Activated T-cell treated with anti-CD3 and anti-CD28 coated beads, Interleukin-2, amount 50 U/mL, for 72 hours (primary cell): ENCODE measurements at places on chromosomes 3 and 15. TPM values are rescaled to one million over a fixed set of nuclear protein-coding genes. Genes with fewer than 3 reads are reported as not detected.

Gene ATP8B4
- 14.0 TPM for total RNA-seq

Gene ITIH4
- total RNA-seq = 21.8 TPM

DNA sequence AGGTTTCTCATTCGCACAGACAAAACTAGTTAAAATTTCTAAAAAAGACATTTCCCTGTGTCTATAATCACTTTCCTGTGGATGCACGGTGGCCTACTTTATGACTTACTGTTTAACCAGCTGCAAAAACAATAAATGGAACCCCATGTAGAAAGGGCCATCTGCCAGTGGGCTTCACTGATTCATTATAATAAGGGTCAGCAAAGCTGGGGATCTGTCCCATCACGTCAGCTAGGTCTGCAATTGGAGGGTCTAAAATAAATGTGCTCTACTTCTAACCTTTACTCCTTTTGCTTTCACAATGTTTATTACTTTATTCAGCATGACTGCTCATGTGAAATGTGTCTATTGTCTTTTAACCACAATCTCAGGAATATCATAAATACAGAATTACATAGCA lies 43.1 kb upstream of the NMD3 start:
- peaks cover 2% of the 10 kb centered on the region for H3K36me3 ChIP-seq
- peaks cover 17% of the 10 kb centered on the region for H3K27me3 ChIP-seq
- H3K4me1 ChIP-seq = no peaks in the 10 kb centered on the region

DNA sequence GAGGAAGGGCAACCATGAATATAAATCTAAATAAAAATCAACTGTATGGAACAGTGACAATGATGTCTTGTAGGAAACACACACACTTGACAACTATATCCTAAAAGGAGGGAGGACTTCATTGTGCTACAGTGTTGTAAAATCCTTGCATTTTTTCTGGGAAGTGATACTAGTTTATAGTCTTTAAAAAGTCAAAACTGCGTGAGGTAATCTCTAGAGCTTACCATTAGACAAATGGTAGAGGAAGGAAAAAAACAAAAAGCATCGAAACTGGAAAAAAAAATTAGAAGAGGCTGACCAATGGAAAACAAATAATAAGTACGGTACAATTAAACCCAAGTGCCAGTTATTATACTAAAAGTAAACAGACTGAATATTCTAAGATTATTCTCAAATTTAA lies 38.7 kb downstream of the CHSY1 start:
- DNase-seq = no peak
- no peaks in the 10 kb centered on the region for H3K27me3 ChIP-seq
- peaks cover 3% of the 10 kb centered on the region for H3K36me3 ChIP-seq
- H3K4me3 ChIP-seq = no peak overlapping the region
- H3K27ac ChIP-seq = peak overlapping the region; percentile 51

Gene FOXB1
- total RNA-seq = 6.0 TPM

Gene MKRN3
- total RNA-seq = 2.0 TPM

GRCh38 chr3:187740421-187741399 lies 4.6 kb downstream of the BCL6 start:
- H3K36me3 ChIP-seq = peaks cover 17% of the 10 kb centered on the region
- H3K4me1 ChIP-seq = peaks cover 57% of the 10 kb centered on the region
- DNase-seq = peak; percentile 83
- peak overlapping the region; percentile 96 for H3K4me3 ChIP-seq

DNA sequence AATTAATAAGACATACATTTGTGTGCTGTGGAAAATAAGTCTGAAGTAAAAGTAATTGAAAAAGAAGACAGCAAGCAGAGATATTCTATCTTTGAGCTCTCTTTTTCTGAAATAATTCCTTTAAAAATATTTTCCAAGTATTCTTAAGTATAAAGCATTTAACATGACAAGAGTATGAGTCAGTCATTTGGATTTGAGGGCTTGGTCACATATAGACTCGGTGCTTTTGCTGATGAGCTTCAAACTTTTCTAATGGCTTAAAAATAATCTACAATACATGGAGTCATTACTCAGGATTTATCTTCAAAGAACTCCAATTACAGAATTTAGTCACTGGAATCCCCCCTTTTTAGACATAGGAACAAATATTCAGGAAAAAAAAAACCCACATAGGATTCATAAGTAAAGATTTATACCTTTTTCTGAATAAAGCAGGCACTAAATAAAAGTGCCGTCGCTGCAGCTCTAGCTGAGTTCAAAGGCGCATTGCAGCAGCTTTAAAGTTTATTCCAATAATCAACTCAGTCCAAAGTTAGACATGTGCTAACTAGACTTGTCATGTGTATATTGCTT lies 147.5 kb downstream of the CTNNB1 start:
- H3K4me3 ChIP-seq = no peak overlapping the region
- no peak for DNase-seq
- no peak overlapping the region for H3K27ac ChIP-seq
- H3K27me3 ChIP-seq = no peaks in the 10 kb centered on the region
- no peaks in the 10 kb centered on the region for H3K36me3 ChIP-seq
- peaks cover 4% of the 10 kb centered on the region for H3K4me1 ChIP-seq

DNA sequence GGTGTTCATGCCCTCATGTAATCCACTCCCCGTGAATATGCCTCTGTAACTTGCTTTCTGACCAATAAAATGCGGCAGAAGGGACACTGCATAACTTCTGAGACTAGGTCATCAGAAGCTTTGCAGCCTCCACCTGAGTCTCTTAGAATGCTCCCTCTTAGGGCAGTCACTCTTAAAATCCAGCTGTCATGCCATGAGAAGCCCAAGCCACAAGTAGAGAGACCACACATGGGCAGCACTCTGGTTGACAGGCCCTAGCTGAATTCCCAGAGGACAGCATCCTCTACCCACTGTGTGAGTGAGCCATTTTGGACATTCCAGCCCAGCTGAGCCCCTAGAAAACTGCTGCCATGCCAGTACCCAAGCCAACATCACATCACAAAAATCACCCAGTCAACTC lies 41.4 kb downstream of the SCAPER start:
- DNase-seq = no peak
- H3K4me1 ChIP-seq = peaks cover 50% of the 10 kb centered on the region
- H3K4me3 ChIP-seq = no peak overlapping the region
- no peaks in the 10 kb centered on the region for H3K36me3 ChIP-seq
- no peaks in the 10 kb centered on the region for H3K27me3 ChIP-seq
- H3K27ac ChIP-seq = no peak overlapping the region

Gene IQCH
- total RNA-seq = 3.6 TPM

DNA sequence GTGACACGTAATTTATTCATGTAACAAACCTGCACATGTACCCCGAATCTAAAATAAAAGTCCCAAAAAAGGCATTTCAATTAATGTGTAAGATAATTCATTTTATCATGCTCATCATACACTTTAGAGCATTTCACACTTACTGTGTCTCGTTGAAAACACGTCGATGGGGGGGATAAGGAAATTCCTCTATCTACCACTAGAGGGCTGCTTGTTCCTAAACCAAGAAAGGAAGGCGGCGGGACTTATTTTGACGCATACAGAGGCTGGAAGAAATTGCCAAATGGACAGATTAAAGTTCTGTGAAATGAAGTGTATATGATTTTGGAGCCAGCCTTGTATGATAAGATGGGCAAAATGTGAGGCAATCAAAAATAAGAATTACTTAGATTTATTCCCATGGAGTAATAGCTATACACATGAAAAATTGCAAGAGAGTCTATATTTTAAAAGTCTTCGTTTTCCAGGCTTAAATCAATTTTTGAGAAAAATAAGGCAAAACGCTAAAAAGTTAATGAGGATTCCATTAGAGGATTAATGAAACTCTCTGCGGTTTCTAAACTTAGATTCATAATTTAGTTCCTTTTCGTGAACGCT lies 346.8 kb downstream of the CNTN3 start:
- no peaks in the 10 kb centered on the region for H3K27me3 ChIP-seq
- no peaks in the 10 kb centered on the region for H3K4me1 ChIP-seq
- DNase-seq = peak; percentile 1
- H3K36me3 ChIP-seq = no peaks in the 10 kb centered on the region

Gene CCR9
- not detected for total RNA-seq
